Right lobe of liver (tissue), 6 donors: ENCODE measurements at places on chromosomes 1 and 21.

GRCh38 chr1:98298319-98298718, 363.2 kb upstream of the SNX7 start:
- no peaks in the 10 kb centered on the region for H3K27me3 ChIP-seq
- H3K36me3 ChIP-seq, result no peaks in the 10 kb centered on the region
- no peak overlapping the region for H3K4me3 ChIP-seq
- H3K4me1 ChIP-seq, result no peaks in the 10 kb centered on the region
- no peak overlapping the region for H3K27ac ChIP-seq

DNA sequence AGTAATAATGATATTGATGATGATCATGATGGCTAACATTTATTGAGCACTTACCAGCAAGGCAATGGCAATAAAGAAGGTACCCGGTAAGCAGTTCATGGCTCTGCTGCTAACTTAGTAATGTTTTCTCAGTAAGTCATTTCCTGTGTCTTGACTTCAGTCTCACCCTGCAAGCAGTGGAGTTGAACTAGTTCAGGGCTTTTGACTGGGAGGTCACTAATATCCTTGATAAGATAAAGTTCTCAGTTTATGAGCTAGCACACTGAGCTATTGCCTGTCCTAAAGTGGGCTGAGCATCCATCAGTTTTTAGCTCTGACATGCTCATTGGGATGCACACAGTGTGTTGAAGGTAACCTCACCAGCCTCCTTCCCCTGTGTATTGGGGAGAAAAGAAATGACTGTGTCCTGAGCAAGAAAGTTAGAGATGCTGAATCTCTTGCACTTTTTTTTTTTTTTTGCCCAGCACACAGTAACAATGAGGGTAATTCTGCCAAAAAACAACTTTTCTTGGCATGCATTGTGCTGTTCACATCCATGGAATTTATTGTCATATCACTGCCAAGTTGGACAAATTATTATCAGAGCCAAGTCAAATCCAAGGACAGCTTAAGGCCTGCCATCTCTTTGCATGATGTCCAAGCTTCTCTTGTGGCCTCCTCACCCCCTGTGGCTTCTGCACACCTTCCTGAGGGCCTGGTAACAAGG, 55.5 kb upstream of the GADD45A start:
- no peak overlapping the region for H3K27ac ChIP-seq
- H3K27me3 ChIP-seq, result no peaks in the 10 kb centered on the region
- H3K4me1 ChIP-seq, result peaks cover 4% of the 10 kb centered on the region
- no peak for DNase-seq

DNA sequence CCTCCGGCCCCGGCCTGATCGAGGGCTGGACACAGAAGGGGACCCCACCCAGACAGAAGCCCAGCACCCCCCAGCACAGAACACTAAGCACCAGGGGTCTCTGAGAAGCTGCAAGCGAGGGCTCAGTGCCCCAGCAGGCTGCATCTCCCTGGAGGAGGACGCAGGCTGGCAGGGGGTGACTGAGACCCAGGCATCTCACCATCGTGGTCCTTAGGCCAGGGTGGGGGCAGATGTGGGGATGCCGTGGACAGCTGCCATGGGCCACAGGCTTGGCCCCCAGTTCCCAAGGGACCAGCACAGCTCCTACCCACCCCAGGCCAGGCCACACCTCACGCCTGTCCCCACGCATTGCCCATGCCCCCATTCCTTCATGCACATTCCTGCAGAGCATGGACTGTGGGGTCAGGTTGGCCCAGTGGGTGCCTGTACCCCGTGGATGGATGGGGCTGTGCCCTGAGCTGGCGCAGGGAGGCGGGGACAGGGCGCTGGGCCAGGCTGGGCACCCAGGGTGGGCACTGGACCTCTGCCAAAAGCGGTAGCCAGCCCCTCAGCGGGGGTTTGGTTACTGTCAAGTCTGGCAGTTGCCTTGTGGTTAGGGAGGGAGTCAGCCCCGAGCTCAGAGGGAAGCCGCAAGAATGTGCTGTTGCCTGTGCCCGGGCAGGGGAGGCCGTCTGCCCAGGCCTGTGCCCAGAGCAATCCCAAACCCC, 61.5 kb downstream of the ARHGEF16 start:
- H3K27ac ChIP-seq, result no peak overlapping the region
- no peak overlapping the region for H3K4me3 ChIP-seq
- no peaks in the 10 kb centered on the region for H3K27me3 ChIP-seq
- no peaks in the 10 kb centered on the region for H3K4me1 ChIP-seq
- no peak for DNase-seq

GRCh38 chr1:172292840-172293239, 127.6 kb upstream of the C1orf105 start:
- no peaks in the 10 kb centered on the region for H3K36me3 ChIP-seq
- no peaks in the 10 kb centered on the region for H3K27me3 ChIP-seq
- H3K27ac ChIP-seq, result no peak overlapping the region
- DNase-seq, result no peak

DNA sequence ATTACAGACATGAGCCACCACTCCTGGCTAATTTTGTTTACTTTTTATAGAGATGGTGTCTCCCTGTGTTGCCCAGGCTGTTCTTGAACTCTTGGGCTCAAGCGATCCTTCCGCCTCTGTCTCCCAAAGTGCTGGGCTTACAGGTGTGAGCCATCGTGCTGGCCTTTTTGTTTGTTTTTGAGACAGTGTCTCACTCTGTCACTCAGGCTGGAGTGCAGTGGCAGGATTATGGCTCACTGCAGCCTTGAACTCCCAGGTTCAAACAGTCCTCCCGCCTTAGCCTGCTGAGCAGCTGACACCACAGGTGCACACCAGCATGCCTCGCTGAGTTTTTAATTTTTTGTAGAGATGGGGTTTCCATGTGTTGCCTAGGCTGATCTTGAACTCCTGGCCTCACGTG, 49.1 kb downstream of the ADARB1 start:
- no peak for DNase-seq
- no peak overlapping the region for H3K27ac ChIP-seq
- no peak overlapping the region for H3K4me3 ChIP-seq

GRCh38 chr1:109477821-109478220, 5.9 kb upstream of the ATXN7L2 start:
- no peak for DNase-seq
- no peaks in the 10 kb centered on the region for H3K36me3 ChIP-seq
- H3K27ac ChIP-seq, result no peak overlapping the region
- H3K4me1 ChIP-seq, result no peaks in the 10 kb centered on the region
- no peaks in the 10 kb centered on the region for H3K27me3 ChIP-seq

- no peaks in the 10 kb centered on the region for H3K4me1 ChIP-seq
- DNase-seq, result no peak
- no peak overlapping the region for H3K4me3 ChIP-seq
- no peaks in the 10 kb centered on the region for H3K36me3 ChIP-seq
Measured at GRCh38 chr1:24364975-24365678, 46.0 kb downstream of the GRHL3 start.

DNA sequence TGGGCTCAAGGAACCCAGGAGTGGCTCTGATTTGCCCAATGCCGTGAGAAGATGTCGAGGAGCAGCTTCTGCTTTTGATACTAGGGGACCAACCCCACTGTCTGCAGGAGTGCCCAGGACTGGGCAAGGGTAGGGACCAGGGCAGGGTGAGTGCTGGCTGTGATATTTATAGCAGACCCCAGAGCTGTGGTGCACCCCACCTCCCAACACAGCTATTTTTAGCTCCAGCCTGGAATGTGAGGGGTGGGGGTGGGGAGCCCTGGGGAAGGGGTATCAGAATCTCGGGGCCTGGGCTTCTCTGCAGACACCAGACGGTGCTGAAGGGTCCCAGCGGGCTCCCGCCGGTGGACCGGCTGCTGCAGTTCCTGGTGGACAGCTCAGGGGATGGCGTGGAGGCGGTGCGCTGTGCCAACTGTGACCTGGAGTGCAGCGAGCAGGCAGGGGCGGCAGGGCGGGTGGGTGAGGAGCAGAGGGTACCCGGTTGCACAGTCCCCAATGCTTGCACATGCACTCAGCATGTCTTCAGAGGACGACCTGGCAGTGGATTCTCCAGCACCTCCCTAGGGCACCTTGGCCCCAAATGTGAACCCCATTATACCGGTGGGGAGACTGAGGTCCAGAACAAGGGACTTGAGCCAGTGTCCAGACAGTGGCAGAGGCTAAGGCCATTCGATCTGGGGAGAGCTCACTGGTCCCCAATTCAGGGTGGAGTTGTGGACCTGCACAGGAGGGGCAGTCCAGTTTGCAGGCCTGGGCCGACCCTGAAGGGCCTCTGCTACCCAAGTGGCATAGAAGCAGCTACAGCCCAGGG, 1.4 kb downstream of the RNF207 start:
- peak overlapping the region; percentile 68 for H3K4me3 ChIP-seq
- H3K27ac ChIP-seq, result no peak overlapping the region
- no peak for DNase-seq
- H3K36me3 ChIP-seq, result no peaks in the 10 kb centered on the region
- no peaks in the 10 kb centered on the region for H3K4me1 ChIP-seq

DNA sequence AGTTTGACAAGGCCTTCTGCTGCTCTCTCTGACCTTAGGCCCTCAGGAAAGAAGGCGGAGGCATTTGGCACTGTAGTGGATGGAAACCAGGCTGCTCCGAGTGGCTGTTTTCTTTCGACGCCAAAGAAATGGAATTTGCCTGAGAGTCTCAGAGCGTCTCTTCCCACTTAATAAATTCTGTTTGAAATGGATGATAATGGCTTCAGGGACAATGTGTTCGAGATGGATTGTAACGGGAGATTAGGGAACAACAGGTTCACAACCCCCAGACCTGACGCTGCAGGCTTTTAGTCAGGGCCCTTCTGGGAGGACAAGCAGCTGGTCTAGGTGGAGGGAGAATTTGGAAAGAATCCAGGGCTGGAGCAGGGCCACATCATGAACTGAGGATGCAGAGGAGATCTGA, 58.6 kb downstream of the TLR5 start:
- peaks cover 3% of the 10 kb centered on the region for H3K4me1 ChIP-seq
- no peaks in the 10 kb centered on the region for H3K27me3 ChIP-seq
- no peaks in the 10 kb centered on the region for H3K36me3 ChIP-seq

DNA sequence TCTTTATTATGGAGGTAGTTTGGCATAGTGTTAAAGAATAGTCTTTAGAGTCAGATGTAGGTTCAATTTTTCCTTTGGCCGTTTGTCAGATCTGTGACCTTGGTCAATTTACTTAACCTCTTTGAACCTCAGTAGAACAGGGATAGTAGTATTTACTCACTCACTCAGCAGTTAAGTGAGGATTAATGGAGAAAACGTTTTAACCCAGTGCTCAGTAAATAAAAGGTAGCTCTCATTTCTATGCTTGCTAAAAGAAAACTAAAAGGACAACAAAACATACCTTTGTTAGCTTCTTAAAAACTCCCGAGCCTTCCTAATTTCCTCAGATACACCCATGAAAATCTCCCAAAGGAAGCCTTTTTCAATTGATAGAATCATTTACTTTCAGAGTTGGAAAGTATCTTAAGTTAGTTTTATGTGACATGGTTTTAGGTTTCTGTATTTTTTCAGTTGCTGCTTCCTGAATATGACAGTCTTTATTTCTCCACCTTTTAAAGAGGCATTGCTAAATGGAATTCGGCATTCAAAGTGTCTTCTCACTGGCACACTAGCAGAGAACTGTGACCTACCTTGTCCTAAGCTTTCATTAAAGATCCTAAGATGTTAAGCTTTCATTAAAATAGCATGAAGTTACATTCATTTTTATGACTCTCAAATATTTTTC, 7.8 kb downstream of the ABCD3 start:
- DNase-seq, result peak; percentile 58
- H3K27ac ChIP-seq, result peak overlapping the region; percentile 63
- H3K4me1 ChIP-seq, result peaks cover 68% of the 10 kb centered on the region
- H3K36me3 ChIP-seq, result no peaks in the 10 kb centered on the region
- no peaks in the 10 kb centered on the region for H3K27me3 ChIP-seq

GRCh38 chr21:38631676-38632075, 133.4 kb upstream of the ERG start:
- no peaks in the 10 kb centered on the region for H3K4me1 ChIP-seq
- no peak overlapping the region for H3K4me3 ChIP-seq
- no peaks in the 10 kb centered on the region for H3K27me3 ChIP-seq

DNA sequence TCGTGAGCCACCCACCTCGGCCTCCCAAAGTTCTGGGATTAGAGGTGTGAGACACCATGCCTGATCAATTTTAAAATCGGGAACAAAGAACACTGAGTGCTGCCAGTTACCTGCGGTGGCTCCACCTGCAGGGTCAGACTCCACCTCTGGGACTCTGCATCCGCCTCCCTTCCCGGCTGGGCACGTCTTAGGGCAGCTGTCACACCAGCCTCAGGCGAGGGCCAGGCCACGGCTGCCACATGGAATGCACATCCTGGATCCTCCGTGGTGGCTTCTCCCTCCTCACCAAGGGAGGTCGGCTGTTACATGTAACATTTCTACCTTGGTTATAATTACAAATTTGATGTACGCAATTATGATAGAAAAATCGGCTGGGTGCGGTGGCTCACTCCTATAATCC, 5.9 kb upstream of the MXRA8 start:
- no peaks in the 10 kb centered on the region for H3K27me3 ChIP-seq
- DNase-seq, result no peak
- no peak overlapping the region for H3K27ac ChIP-seq
- H3K4me1 ChIP-seq, result no peaks in the 10 kb centered on the region
- H3K4me3 ChIP-seq, result no peak overlapping the region
- H3K36me3 ChIP-seq, result no peaks in the 10 kb centered on the region
